ENCODE measurements at places on chromosomes 5 and 9.

- DNase-seq = no peak
Measured at GRCh38 chr9:127142291-127142690, 19.9 kb upstream of the ANGPTL2 start.

DNA sequence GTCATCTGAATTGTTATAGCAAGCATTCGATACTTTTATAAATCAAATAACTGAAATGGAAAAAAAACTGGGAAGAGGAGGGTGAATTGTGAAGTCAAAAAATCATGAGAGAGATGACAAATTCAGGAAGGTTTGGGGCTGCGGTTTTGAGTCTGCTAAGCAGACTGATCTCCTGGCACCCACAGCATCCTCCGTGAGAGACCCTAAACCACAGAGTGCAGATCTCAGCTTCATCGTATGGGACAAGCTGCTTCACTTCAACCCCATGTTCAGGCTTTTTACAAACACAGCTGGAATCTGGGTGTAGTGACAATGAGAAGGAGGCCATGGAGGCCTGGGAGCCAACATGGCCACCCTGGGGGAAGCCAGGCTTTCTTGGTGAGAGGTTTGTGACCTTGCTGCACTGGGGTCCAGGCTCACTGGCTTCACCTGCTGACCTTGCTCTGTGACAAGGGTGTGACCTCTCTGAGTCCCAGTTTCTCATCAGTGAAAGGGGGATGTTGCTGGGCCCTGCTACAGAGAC is 19.4 kb downstream of the USP20 start:
- DNase-seq = no peak

DNA sequence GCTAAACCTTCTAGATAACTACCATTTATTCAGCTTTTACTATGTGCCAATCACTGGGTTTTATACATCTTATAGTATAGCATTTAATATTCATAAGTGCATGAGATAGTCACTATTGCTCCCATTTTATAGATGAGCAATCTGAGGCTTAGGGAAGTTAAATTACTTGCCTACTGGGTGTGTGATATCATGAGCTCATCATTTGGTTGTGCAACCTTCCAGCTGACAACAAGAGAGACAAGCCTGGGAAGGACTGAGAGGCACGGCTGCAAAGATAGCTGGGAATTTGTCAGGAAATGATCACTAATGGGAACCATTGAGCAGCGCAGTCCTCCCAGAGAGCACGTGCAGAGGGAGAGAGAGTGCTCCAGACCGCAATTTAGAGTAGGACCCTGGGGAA is 481.6 kb upstream of the KIF2A start:
- no peak for DNase-seq

GRCh38 chr5:138660051-138660572 is 84.9 kb upstream of the HSPA9 start:
- DNase-seq = no peak

DNA sequence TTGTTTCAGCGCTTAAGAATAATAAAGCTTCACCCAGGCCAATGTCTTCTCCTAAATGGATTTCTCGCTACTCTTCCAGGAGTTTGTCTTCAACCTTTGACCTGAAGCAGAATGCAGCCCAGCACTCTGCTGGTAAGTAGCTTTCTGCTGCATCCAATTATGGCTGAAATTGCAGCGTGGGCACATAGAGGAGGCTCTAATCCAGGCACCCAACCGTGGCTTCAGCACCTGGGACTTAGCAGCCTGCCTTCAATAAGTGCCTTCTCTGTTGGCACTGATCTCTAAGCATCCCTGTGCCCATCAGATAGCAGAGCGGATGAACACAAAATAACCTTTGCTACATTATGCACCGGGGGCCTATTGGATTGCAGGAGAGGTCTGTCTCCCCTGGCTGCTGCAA is 105.2 kb downstream of the TRIM32 start:
- DNase-seq = no peak

GRCh38 chr5:160231783-160232342 is 2.6 kb downstream of the FABP6 start:
- DNase-seq = no peak

DNA sequence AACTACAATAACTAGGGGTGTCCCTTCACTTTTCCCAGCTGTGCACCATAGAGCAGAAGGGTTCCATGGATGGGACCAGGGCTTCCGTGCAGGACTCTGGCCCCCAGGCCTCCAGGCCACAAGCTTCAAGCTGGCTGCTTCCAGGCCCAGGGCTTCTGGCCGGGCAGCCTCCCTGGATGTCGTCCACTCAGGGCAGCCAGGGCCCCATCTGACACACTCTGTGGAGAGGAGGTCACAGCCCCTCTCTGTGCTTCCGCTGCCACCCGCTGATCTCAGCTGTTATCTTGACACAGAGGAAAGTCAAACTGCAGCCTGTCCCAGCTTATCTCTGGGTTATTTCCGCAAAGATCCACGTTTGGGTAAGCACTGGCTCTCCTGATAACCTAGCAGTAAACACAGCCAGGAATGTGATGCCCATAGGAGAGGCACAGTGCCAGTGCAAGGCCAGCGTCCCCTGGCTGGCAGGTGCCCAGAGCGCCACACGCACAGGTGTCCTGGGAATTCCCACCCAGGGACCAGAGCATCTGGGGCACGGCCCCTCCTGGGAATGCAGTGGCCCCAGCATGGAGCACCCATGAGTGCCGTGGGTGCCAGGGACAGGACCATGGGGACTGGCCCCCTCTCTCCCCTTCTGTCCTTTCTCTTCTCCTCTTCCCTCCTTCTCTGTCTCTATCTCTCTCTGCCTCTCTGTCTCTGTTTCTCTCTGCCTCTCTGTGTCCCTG is 15.6 kb upstream of the SLC6A19 start:
- DNase-seq = peak; percentile 43

- no peak for DNase-seq
Measured at GRCh38 chr9:114327749-114328148, 1.9 kb upstream of the ORM2 start.

DNA sequence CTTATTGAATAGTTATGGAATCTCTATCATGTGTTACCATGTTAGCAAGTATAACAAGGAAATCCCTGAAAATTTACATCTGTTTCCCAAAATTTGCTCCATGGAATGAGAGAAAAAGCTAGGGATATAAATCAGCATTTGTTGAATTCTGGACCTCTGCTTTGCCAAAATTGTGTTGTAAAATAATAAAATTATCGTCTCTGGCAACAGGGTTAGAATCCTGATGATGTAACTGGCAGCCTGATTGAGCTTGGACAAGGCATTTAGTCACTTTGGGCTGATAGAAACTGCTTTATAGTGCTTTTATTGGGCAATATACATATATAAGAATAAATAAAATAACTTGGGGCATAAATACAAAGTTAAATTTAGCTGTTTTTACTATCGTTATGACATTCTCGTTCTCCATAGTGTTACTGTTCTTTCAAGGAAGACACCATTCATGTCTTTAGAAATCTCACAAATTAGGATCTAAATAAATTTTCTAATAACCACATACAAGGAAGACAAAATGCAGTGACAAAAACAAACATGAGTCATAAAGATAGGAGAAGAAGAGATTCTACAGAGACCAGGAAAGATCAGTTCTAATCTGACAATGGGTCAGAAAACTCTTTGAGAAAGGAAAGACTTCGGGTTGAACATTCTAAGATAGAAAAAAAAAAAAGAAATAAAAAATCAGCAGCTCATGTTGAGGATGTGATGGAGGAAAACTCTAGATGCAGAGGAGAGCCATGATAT is 145.0 kb upstream of the CDH10 start:
- no peak for DNase-seq

GRCh38 chr9:13524245-13524644 is 244.8 kb upstream of the MPDZ start:
- no peak for DNase-seq

- DNase-seq = no peak
Measured at GRCh38 chr5:149756354-149756753, 26.2 kb downstream of the PPARGC1B start.

DNA sequence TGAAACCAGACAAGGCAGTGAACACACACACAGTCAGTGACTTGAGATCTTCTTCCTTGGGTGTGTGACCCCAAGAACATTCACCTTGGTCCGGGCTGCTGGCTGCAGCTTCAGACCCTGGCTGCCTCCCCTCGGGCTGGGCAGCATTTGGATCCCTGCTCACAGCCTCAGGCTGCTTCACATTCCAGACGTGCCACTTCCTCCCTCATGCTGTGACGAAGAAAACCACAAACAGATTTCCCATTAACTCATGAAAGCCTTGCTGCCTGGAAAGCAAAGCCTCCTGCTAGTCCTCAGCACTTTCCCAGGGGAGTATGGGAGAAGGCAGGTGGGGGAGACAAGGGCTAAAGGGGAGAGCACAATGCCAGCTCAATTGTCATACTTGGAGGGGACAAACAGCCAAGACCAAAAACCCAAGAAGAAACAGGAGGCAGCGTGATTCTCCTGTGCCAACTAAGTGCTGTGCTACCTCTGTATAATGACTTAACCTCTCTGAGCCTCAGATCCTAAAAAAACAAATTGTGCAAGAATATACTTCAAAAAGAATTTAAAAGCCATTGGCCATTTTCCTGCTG is 594.6 kb upstream of the BRINP1 start:
- DNase-seq = peak; percentile 10

- no peak for DNase-seq
Measured at GRCh38 chr5:109573256-109573655, 116.5 kb upstream of the MAN2A1 start.

DNA sequence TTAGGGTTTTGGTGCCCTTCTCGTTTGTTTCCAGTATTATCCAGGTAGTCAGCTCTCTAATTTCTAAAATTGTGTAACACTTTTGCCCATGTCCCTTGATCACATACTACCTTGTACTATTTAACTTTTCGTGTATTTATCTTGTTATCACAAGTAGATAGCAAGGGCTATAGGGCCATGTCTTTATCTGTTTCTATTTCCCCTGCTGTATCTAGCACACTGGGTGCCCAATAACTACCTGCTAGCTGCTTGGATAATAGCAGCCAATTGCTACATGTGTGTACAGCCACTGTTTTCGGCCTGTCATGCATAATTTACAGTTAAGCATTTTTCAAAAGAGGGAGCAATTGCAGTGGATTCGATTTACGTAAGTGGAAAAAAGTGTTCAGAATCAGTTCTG is 64.8 kb upstream of the TNFAIP8 start:
- DNase-seq = no peak

GRCh38 chr5:125409861-125410536 is 663.6 kb upstream of the ZNF608 start:
- DNase-seq = peak; percentile 72

DNA sequence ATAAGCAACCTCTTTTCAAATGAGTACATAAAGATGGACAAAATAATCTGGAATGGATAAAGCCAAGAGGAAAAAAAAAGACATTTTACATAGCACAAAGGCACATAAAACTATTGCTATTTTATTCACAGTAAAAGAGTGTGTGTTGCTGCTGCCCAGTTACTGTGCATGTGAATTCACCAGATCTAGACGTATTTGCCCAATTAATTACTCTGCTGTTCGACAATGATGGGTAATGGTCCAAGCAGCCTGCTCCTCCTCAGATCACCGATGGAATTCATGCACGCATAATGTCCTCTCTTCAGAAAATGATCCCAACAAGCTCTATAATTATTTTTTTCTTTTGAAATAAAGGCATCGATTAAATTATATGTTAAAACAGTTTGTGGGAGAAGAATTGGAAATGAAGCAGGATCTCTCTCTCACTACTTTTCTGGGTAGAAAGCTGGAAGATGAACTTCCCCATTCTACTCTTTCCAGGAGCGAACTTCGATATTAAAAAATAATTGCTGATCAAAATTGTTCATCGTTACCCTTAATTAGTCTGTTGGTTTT is 357.4 kb upstream of the CCNH start:
- DNase-seq = no peak

- no peak for DNase-seq
Measured at GRCh38 chr5:138274189-138274853, at the start of gene GFRA3. Gene GFRA3, minus strand, starts transcription at chr5:138274621. Its CDS starts 197 bp downstream, at chr5:138274424.

DNA sequence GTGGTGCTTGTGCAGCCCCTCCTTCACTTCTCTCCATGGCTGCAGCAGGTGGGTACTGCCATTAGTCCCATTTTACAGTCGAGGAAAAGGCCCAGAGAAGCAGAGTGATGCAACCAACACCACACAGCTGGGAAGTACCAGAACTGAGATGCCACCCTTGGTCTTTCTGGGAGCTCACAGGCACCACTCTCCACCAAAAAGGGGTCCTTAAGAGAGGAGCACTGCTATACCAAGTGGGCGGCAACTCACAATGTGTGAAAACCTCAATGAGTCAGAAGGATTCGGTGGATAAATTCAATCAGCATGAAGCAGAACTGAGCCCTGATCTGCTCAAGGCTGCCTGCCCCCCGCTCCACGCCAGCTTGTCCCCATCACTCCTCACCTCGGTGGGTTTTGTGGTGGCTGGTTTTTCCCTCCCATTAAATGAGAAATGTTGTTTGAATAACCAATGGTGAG is 213.7 kb downstream of the FSTL4 start:
- DNase-seq = no peak

- DNase-seq = peak; percentile 27
Measured at GRCh38 chr5:172443441-172444109, 10.8 kb downstream of the SH3PXD2B start.

DNA sequence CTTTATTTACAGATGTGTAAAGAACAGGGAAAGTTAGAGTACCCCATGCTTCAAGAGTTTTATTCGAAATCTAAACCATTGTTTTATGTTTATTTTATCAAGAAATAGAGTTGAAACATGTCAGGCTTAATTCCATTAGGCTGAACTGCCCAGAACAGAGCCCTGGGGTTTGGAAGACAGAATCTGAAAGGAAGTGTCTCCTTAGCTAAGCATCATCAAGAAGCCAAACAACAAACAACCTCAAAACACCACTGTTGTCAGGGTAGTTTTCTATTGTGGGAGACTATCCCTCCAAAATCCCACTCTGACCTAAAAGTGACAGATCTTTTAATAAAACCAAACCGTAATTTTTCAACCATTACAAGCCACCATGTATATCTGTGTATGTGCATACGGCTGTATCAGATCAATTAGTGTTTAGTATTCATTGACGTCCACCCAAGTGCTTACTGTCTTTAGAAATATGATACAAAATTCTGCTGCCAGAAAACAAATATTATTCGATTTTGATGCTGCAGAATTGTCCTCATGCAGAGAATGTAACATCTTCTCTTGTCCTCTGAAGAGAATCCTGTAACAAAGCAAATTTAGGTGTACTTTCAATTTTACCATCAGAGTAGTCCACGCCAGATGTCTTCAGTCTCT is 271.9 kb upstream of the TMEM161B start:
- DNase-seq = no peak

GRCh38 chr9:131418143-131419025 is 24.5 kb downstream of the PRRC2B start:
- peak; percentile 74 for DNase-seq

DNA sequence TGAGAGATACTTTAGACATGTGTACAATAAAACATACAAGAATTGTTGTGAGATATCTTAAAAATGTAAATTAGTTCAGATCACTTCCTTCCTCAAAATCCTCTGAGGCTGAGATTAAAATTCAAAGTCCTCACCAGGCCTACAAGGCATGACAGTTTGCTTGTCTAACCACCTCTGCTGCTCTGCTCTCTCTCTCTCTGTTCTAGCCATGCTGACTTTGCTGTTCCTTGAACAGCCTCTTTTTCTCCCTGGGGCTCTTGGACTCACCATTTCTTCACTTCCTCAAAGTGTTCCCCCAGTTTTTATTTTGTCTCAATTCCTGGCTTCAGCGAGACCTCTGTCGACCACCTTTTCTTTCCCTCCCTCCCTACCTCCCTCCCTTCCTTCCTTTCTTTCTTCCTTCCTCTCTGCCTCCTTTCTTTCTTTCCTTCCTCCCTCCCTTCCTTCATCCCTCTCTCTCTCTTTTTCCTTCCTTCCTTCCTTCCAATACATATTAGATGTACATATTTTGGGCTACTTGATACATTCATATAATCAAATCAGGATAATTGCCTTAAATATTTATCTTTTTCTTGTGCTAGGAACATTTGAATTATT is 27.0 kb downstream of the CATSPER3 start:
- no peak for DNase-seq
